ENCODE measurements at places on chromosomes 3 and 15.

- DNase-seq = no peak
Measured at GRCh38 chr3:81462921-81463320, 298.5 kb downstream of the GBE1 start.

GRCh38 chr3:39779511-39780230, 29.7 kb upstream of the MYRIP start:
- no peak for DNase-seq

DNA sequence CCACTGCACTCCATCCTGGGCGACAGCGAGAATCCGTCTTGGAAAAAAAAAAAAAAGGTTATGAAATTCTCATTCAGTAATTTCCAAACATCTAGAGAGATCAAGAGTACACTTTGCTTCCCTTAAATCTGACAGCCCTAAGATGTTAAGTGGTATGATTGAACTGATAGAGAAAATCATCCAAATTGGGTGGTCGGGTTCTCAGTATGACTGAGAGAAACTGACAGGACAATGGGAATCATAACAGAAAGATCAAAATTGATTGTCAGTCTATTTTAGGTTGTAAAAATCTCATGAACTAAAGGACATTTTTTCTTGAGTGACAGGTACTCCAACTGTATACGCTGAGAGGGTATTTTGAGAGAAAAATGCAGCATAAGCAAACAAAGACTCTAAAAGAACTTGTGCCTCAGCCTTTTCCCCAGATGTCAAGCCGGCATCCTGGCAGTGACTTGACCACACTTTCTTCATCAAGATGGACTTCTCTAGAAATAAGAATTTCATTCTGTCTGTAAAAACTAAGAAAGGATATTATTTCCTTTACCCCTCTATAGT, 65.8 kb downstream of the MYO5A start:
- DNase-seq = no peak

- no peak for DNase-seq
Measured at GRCh38 chr15:80891006-80891405, 98.6 kb downstream of the MESD start.

GRCh38 chr3:194139071-194139813, 3.3 kb downstream of the HES1 start:
- DNase-seq = no peak

DNA sequence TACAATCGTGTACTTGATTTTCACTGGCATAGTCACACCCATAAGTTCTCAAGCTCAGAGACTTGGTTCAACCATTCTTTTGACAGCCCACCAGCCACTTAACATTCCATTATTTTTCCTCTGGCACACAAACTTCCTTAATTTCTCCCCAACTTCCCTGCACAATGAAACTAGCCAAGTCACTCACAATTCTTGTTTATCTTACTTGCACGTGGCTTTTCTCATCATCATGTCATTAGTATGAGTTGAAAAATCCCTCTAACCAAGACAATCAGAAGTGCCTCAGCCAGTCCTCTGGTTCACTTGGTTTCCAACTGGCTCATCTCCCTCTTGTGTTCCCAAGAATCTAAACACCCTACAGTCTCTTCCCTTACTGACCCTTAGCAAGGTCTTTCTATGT, 110.5 kb upstream of the PTPRG start:
- no peak for DNase-seq

DNA sequence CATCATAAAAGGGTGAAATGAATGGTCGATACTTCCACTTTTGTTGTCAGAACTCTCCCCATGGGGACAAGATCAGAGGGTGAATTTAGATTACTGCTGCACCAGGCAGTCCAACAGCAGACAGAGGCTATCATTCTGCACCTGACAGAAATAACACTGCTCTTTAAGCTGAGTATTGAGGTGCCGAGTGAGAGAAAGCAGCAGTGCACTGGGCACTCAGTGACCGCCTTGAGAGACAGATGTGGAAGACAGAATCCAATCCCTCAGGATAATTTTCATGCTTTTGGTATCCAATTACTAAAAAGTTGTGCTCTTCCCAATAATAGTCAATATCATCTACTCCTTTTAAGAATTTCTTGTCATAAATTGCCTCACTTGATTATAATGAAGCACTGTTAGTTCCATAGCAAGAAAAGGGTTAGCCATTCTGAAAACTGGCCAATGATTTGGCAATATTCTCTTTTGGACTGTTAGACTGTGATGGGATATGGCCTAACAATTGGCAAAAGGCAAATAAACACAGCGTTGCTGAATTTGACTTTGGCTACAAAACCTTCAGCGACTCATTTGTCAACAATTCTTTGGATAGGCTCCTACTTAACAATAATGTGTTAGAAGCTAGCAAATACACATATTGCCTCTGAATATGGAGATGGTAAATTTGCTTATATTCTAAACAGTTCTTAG, 5.5 kb downstream of the FGF7 start:
- DNase-seq = no peak

DNA sequence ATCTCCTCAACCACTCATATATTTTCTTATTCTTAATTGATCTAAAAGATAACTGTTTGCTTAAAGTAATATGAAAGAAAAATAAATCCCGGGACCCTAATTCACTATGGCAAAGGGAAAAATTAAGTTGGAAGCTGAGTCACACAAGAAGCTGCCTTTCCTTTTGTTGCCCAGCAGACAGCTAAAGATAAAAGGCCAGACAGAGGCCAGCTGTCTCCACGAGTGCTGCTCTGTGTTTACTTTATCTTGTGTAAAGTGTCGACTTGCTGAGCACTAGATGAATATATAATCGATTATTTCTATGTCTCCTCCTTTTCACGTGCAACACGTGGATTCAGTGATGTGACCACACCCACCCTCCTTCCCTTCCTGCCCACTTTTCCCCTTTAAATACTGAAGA, 52.8 kb upstream of the NSMCE3 start:
- no peak for DNase-seq

- DNase-seq = no peak
Measured at GRCh38 chr15:74632601-74633000, 17.0 kb downstream of the CLK3 start.

- peak; percentile 23 for DNase-seq
Measured at GRCh38 chr15:82571722-82572222, 31.5 kb upstream of the RPS17 start.

DNA sequence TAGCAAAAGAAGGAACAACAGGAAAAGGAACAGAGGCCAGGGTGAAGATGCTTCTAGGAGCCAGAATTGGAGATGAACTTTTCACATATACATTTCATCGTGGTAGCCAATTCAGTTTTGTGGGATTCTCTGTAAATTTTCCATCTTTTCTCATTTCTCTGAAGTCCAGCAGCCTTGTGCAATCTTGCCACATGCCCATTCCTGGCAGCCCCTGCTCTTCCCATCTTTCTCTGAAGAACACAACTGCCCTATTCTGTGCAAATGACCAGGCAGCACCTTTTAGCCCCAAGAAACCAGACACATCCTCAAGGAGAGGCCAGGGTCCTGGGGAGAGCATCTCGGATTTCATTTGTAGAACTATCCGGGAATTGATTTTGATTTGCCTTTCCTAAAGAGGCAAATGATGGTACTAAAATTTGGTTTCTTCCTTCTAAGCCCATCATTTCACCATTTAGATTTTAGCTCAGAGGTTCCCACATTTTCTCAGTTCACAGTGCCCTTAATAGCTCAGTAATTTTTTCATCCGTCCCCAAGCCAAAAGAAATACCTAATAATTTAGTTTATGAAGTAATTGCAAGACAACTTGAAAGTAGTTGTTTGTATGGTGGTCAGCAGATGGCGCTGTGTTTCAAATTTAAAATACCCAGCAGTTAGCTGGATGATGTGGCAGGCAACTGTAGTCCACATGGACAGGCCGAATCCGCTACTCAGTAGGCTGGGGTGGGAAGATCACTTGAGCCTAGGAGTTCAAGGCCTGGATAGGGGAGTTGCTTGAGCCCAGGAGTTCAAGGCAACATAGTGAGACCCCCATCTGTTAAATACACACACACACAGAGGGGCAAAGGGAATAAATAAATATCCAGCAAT, 61.3 kb upstream of the ACKR4 start:
- DNase-seq = peak; percentile 42

GRCh38 chr15:55277116-55277564, 12.5 kb downstream of the RAB27A start:
- peak; percentile 27 for DNase-seq

DNA sequence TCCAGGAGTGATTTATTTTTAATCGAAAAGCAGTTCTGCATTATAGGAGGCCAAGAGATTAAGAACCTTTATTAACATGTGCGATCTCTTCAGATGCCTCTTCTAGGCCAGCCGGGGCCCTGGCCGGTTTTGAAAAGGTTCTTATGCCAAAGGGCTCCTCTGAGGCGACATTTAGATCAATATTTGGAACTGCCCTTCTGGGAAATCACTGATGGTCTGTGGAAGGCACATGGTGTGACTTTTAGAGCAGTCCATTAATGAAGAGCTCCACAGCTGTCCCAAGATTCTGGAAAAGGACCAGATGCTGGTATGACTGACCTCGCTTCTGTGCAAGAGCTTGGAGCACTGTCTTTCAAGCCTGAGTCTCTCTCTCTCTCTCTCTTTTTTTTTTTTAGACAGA, 19.7 kb downstream of the MGLL start:
- DNase-seq = no peak

DNA sequence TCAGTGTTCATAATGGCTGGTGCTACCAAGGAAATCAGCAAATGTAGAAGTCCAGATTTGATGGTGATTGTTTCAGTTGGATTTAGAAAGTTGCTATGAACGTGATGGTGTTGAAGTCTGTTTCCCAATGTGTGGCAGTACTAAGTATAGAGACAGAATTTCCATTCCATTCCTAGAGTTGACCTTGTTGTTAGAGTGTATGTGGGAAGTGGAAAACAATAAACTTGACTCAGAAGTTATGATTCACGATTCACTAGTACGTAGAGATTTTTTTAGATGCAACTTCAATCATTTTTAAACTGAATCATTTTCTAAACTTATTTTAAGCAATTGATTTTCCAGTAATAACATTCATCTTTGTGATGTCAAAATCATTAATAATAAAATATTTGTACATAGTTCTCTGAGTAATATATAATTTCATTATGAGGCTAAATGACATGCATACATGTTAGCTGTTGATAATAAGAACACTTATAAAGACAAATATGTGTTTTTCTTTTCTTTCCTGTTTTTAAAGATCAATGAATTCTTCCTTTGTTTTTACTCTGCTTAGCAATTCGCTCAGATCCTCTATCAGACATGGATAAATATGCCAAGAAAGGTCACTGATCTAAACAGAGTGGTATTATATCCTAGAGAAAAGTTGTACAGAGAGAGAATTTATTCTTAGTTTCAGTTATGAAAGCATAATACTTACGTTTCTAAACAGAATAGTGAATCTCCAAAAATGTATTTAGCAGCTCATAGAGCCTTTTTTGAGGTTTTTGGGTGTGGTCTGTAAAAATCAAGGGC, 108.8 kb upstream of the GPR149 start:
- no peak for DNase-seq

- no peak for DNase-seq
Measured at GRCh38 chr3:43766672-43767465, 76.1 kb downstream of the ABHD5 start.

DNA sequence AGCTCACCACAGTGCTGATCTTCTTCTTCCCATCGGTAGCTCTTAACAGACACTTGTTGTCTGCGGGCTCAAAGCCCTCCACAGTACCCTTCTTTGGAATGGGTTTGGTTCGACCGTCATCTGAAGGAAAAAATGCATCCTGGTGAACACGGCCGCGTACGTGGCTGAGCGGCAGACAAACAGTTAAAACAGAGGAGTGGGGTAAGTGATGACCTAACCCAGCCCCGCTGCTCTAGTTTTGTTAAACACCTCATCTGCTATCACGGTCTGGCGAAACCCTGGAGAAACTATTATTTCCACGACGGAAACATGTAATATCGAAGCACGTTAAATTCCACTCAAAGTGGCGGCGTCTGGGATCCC, 725 bp downstream of the SRP14 start:
- DNase-seq = peak; percentile 29
